ENCODE measurements at places on chromosomes 1 and 21.

- DNase-seq = no peak
Measured at GRCh38 chr1:80154176-80154575, 1147.6 kb upstream of the ADGRL4 start.

DNA sequence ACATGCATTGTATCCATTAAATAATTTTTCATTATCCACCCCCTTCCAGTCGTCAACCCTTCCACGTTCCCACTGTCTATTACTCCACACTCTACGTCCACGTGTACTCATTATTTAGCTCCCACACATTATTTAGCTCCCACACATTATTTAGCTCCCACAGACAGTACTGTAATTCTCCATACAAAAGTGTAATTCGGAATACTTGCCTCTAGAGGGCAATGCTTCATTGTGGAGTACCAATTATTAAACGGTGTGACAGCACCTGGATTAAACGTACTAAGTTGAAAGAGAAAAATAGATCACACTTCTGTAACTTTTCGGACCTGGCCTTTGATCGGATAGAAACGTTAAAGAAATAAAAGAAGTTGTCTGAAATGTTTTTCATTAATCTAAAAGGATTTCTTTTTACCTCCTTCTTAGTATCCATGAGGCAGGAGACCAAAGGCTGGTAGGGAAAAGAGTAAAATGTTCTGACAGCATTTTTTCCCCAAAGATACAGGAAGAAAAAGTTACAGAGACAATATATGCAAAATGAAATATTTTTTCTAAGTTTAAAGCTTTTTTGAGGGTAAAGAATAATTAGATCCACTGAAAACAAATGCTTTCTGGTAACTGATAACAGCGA lies 99.2 kb downstream of the LHX8 start:
- DNase-seq = peak; percentile 29

GRCh38 chr1:168097921-168098528 lies 38.7 kb downstream of the GPR161 start:
- no peak for DNase-seq

DNA sequence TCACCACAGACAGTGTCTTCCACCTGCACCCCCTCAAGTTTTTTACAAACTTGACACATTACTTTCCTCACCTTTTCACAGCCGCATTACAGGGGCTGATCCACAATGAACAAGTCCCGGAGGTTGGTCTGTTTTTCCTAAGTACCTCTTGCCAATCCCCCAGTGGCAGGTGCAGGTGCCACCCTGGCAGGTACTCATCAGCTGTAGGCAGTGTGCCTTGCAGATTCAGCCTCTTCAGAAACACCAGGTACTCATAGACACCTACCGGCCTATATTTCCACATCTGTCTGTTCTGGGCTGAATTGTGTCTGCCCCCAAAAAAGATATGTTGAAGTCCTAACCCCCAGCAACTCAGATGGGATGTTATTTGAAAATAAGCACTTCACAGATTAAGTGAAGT lies 81.4 kb upstream of the CNIH3 start:
- DNase-seq = no peak

DNA sequence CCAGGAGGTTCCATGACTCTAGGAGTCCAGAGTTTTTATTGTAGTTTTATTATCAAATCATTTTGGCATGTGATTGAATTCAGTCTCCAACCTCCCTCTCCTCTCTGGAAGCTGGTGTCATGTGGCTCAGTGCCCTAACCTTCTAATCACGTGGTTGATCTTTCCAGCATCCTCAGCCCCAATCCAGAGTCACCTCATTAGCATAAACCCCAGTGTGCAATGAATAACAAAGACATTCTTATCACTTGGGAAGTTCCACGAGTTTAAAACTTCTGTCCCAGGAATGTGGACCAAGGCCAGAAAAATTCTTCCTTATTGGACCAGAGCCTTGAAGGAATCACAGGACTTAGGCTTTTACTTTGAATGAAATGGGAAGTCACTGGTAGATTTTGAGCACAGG lies 52.2 kb downstream of the KIRREL1 start:
- DNase-seq = no peak

DNA sequence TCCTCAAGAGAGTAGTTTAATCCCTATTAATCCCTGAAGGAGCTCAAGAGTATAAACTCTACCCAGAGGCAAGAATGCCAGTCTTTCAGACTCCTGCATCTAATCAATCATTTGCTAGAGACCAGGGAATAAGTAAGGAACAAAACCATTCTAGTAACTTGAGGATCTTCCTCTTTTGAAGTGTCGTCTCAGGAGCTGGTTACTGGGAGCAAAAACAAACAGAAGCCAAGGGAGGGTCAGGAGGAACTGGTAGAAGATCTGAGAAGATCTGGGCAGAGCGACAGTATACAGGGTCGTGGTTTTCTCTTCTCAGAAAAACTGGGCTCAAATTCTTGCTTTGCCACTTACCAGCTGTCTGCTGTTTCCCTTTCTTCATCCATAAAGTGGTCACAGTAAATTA lies 69.3 kb downstream of the RPS6KA1 start:
- DNase-seq = no peak

DNA sequence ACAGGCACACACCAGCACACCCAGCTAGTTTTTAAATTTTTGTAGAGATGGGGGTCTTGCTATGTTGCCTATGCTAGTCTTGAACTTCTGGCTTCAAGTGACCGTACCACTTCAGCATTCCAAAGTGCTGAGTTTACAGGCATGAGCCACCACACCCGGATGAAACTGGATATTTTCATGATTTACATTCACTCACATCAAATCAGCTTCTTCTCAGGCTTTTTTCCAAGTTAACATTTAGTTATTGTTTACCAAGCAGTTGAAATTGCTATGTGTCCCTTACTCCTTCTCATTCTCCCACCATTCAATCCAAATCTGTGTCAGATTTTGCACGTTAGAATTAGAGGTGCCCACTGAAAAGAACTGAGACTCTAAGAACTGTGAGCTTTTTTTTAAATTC lies 18.4 kb downstream of the RIT1 start:
- DNase-seq = no peak

DNA sequence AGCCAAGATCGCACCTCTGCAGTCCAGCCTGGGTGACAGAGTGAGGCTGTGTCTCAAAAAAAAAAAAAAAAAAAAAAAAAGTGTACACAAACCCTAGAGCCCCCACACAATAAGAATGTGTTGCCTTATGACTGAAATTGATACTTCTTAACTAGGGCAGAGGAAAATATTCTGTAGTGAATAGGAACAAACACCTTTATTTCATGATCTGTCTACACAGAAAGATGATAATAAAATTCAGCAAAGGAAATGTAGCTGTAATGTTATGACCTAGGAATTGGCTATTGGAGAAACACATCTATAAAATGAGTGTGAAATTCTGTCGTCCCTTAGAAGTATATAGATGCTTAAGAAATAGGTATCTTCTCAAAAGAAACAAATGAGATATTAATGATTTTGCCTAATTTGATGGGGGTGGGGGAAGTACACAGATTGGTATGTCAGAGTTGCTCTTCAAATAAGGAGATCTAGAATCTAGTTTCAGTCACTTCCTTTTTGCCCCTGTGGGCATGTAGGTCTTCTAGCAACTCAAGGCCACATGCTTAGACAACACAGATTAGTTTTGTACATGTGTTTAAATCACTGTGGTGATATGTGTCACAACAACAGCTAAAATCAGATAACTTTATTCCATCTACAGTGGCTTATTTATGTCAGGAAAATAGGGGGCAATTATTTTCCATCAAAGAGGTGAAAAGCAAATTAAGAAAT lies 10.7 kb upstream of the GPR25 start:
- no peak for DNase-seq

DNA sequence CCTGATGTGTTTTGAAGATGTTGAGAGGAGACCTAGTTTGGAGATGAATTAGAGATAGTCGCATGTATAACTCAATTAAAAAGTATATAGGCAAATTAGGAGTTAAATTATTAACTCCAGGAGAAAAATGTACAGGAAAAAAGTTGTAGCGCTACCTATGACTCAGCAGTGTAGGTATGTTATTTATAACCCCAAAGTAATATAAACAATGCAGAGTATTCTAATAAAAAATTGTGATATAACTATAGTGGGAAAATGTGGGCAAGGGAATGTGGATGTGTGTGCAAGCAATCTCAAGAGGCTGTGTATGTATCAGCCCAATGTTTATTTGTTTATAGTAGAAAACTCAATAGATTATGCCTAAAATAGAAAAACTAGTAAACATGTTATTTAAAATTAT lies 144.5 kb downstream of the BRINP2 start:
- DNase-seq = no peak

- no peak for DNase-seq
Measured at GRCh38 chr1:96588416-96588995, 133.1 kb upstream of the PTBP2 start.

DNA sequence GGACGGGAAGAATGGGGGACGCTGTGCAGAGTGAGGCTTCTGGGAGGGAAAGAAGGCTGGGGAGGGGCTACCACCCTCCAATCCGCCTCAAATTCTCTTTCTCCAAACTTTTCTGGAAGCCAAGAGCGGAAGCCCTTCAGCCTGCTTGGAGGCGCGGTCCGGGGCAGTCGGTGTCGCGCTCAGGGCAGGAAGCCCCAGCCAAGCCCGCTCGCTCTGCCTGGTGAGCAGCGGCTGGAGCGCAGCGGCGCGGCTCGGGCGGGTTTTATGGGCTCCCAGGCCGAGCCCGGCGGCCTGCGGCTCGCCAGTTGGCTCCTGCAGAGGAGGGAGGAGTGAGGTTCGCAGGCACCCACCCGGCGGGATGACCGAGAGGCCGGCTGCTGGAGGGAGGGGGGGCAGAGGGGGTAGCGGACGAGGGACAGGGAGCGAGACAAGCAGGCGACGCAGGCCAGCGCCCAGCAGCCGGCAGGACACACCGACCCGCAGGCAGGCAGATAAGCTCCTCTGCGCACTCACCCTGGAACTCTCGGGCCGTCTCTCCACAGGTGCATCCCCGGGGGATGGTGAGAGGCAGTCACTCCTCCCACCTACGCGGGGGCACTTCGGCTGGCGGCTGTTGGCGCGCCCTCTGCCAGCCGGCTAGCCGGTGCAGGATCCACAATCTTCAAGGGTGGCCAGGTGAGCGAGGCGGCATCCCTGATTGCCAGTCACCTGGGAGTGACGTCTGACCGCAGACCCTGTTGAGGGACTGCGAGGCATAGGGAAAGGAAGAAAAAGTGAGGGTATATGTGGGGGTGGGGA lies at the start of gene AVPR1B:
Gene AVPR1B (minus strand): TSS at position 238 of the 798 bp plus-strand sequence. CDS start 498 bp downstream, outside the sequence.
- no peak for DNase-seq

DNA sequence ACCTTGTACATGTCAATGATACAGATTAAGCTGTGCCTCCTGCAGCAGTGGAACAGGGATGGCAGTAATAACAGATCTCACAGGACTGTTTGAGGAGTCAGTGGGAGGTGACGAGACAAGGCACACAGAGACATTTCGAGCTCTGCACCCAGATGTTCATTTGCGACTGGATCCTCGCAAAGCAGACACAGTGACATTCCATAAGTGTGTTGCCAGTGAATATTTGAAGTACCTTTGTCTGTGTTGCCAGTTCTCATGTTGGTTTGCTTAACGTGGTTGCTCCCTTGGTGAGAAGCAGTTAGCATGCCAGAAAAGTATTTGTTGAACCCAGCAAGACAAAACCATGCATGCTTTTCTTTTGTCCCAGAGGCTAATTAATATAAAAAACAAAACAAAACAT lies 67.0 kb downstream of the NID1 start:
- no peak for DNase-seq

DNA sequence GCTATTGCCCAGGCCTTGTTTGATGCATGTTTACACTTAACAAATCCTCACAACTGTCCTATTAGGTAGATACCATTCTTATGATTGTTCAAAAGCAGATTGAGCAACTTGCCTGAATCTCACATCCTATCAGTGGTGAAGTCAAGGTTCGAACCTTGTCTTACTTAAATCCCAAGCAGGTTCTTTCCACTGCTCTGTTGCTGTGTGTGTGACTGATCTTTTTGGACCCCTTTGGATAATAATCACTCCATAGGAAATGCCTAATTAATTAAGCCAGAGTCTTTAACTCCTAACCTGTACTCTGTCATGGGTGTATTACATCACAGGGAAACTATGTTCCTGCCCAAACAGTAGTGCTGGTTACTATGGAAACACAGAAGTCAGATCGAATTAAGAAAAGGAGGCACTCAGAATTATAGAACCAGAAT lies 84.2 kb downstream of the SPATA46 start:
- no peak for DNase-seq

DNA sequence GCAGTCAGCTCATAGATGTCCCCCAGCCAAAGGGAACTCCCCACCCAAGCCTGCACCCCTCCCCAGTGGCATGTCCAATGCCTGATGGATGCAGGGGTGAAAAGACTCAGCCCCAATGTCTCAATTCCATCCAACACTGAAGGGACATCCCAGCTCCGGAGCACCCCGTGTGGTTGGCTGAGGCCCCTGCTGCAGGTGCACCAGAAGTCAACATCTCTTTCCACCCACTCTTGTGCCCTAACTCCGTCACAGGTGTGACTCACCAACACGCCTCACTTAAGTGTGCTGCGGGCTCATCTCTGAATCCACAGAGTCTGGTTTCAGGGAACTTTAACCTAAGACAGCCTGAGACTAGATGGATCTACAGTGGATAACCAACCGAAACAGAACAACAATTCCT lies 40.9 kb upstream of the ZBTB18 start:
- no peak for DNase-seq

GRCh38 chr1:112707221-112708001 lies 484 bp upstream of the RHOC start:
- DNase-seq = peak; percentile 73

DNA sequence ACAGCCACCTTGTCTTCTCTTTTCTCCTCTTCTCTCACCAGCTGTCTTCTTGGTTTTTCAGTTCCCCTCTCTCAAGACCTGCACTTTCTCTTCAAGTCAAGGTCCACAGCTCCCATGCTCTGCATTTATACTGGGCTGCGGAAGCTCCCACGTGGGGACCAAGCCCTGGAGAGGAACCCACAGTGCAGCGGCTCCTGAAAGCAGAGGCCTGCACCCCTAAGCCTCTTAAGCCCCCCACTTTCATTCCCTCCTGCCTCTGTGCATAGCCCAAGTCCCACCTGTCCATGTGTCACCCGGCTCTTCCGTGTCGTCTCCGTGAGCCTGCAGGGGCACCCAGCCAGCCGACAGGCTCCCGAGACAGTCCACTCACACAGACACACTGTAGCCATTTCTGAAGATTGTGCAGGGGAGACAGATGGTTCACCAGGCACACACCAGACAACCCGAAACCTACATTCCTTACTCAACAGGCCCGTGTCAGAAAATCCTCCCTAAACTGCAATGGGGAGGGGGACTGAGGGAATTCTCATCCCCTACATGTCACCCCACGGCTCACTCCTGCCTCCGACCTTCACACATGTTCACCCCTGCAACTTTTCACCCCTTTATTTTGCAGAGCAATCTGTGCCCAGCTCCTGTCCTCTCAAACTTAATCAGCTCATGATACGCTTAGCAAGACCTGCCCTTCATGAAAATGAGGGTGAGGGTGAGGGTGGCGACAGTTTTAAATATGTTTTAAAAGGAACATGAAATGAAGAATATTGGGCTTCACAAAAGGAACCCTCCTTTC lies 6.3 kb downstream of the MX2 start:
- DNase-seq = no peak
